ENCODE measurements at places on chromosomes 7 and 10. TPM values are rescaled to one million over a fixed set of nuclear protein-coding genes. Genes with fewer than 3 reads are reported as not detected.

The MYO3A gene
- not detected for total RNA-seq

GRCh38 chr10:122457934-122458333 is 3.4 kb upstream of the HTRA1 start:
- DNase-seq = no peak

The WNT16 gene
- total RNA-seq = 0.91 TPM

DNA sequence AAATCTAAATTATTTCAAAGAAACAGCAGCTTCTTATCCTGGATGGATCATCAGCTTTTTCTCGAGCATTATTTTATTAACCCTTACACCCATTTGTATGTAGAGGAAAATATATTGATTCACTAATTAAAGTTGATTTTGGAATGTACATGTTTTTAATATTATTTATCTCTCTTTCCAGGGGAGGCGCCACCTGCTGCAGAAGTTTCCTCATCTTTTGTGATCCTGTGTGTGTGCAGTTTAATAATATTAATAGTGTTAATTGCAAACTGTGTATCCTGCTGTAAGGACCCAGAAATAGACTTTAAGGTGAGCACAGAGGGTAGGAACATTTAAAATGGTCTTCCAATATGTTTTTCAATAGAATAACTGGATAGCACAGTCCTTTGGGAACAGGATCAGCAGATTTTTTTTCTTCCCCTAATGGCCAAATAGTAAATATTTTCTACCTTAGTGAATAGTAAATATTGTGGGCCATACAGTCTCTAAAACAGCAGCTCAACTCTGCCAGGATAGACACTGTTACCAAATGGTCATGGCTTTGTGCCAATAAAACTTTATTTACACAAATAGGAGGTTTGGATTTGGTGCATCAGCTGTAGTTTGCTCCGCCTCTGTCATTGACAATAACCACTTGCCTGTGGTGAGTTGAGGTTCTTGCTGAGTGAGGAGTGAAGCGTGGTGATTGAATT is 30.6 kb downstream of the LMTK2 start:
- no peak for DNase-seq

DNA sequence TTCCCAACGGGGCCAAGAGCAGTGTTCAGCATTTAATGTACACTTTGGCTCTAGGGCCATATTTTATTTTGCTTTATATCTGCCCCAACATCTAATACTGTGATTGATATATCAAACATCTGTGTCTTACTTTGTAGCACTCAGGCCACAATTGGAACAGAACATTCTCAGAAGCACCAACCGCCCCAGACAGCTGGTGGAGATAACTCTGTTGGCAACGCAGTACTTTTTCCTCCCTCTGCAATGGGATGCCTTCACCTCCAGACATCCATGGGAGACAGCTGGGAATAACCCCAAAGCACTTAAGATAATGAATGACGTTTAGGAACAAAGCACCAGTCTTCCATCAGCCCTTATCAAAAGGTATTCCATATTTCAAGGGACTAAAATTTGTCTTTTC is 57.4 kb downstream of the PIP4K2A start:
- no peak for DNase-seq

The SCRN1 gene
- 105 TPM for total RNA-seq

- DNase-seq = no peak
Observed at GRCh38 chr7:33781796-33782195, 123.5 kb upstream of the BMPER start.

The MYOZ1 gene
- total RNA-seq = not detected

The ZNF438 gene
- 11.5 TPM for total RNA-seq

GRCh38 chr10:35365994-35366393 is 29.7 kb downstream of the CCNY start:
- no peak for DNase-seq

- DNase-seq = peak; percentile 95
Observed at GRCh38 chr10:119445311-119445934, 97.1 kb downstream of the RGS10 start.

DNA sequence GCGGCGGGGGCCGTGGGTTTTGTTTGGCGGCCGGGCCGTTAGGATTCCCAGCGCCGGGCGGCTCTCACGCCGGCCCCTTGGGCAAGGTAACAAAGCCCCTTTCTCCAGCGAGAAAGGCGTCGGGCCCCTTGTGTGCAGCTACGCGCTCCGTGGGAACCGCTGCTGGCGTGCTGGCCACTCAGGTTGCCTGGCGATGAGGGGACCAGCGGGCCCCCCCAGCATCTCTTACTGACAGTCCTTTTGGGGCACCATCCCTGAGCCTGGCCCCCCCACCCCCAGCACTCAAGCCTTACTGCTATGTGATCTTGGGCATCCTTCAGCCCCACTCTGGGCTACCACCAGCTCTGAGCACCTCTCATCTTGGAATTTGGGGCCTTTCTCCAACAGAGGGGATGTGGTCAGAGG is 1.8 kb downstream of the LFNG start:
- DNase-seq = no peak

DNA sequence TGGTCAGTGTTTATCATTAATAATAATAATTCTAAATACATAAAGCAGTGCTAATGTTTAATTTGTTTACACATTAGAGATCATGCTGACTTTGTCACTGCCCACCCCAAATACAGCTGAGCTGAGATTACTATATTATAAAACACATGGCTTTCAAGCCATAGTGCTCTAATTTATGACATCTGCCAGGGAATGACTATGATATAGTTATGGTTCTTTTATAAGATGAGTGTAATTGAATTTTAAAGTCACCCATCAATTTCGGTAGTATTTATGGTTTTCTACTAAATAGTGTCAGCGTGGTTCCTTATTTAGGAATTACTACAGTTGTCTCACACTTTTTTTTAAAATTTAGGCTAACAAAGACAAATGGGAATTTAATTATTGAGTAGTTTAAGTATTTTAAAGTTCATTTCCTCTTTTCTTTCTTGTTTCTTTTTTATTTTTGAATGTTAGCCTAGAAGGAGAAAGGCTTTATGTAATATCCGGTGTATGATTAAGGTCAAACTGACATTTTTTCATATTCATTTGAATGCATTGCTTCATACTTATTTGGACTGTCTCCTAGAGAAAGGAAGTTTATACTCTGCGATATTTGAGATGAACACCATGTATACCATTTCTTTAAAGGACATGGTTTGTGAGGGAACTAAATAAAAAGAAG is 3.9 kb downstream of the CDK14 start:
- DNase-seq = no peak

The RADIL gene
- total RNA-seq = 12.9 TPM

DNA sequence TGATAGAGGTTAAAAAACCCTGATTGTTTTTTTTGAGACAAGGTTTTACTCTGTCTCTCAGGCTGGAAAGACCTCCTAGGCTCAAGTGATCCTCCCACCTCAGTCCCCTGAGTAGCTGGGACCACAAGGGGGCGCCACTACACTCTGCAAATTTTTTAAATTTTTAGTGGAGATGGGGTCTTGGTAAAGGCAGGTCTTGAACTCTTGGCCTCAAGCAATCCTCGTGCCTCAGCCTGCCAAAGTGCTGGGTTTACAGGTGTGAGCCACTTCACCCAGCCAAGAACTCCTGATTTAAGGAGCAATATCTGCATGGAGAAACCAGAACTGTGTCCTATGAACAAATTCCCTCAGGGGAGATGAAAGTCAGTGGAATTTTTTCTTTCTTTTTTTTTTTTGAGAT is 7.3 kb upstream of the KLHDC10 start:
- DNase-seq = no peak

- DNase-seq = no peak
Observed at GRCh38 chr10:101894742-101895141, 51.1 kb upstream of the KCNIP2 start.

- DNase-seq = no peak
Observed at GRCh38 chr7:80428161-80429054, 83.5 kb downstream of the GNAT3 start.

DNA sequence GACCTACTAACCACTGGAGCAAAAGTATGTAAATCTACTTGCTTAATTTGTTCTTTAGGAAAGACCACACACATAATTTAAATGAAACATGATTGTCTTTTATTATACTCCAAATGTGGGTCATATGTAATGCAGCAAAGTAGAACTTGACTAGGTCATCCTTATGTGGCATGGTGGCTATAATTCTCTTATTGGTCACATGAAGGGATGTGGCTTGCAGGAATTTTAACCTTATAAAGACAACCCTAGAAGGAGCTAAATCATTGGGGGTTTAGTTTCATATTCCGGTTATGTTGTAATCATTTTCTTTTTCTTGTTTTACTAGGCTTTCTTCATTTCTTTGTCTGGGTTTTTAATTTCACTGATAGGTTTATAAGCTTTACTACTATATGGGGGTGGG is 93.9 kb downstream of the SEPTIN7 start:
- no peak for DNase-seq

DNA sequence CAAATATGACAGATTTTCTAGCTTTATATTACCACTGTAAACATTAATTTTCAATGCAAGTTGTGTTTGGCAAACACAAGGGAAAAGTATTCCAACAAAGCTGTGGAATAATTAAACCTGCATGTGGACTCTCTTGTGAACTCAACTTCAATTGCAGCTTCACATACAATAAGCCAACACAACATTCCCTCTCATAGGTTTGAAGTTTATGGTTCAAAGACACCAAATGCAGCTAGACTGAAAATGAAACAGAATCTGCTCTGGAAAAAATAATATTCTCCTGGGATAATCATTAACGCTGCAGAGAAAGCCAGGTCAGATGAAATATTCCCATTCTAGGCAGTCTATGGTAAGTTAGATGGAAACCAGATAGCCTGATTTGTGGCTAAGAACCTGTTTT is 105.8 kb upstream of the VIPR2 start:
- DNase-seq = no peak

DNA sequence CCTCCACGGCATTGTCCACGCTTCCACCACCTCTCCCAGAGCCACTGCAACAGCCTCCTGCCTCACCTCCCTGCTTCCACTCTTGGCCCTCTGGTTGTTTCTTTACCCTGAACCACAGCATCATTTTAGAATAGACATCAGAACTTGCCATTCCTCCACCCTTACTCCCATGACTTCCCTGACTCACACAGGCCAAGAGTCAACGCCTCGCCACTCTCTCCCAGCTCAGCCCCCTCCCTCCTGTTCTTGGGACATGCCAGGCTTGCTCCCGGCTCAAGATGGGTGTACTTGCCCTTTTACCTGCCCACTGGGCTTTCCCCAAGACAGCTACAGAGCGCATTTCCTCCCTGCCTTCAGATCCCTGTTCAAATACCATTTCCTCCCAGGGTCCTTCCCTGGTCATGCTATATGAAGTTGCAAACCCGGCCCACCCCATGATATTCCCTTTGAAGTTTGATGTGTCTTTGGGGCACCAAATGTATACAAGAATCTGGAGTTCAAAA is 429.1 kb downstream of the RPS24 start:
- no peak for DNase-seq

GRCh38 chr7:155928583-155928982 is 116.3 kb upstream of the SHH start:
- DNase-seq = no peak

GRCh38 chr10:122248356-122249302 is 22.5 kb upstream of the BTBD16 start:
- no peak for DNase-seq

The PAX4 gene
- total RNA-seq = not detected

DNA sequence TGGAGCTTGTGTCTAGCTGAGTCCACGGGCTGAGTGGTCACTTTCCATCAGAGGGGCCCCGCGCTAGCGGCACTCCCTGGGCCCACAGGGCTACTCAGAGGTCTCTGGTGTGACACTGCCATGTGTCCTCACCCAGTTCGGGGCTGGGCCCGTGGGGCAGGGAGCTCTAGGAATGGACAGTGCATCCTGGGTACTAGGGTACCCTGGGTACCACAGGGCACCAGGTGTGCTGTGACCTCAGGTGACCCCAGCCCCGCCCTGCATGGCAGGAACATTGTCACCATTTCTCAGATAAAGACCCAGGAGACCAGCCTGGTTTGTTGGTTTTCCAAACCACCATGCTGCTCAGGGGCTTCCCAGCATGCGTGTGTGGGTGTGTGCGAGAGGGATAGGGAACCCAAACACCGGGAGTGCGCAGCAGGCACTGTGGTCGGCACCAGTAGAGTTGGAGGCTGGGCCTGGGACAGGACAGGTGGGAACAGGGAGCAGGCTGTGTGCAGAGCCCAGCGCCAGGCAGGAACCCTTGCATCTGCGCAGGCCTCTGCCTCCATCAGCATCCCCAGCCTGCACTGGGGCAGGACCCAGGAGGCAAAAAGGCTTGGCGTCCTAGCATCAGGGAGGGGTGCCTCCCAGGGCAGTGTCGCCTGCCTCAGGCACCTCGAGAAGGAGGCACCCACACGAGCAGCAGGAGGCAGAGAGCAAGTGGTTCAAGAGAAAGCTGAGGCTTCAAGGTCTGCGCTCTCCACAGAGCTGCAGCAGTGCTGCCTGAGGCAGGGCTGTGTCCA is 19.4 kb upstream of the CSGALNACT2 start:
- DNase-seq = no peak

The KCND2 gene
- total RNA-seq = 0.83 TPM

GRCh38 chr10:91614225-91614624 is 18.6 kb downstream of the PPP1R3C start:
- no peak for DNase-seq

The PRKCQ gene
- total RNA-seq = 4.6 TPM

The TCAF2 gene
- total RNA-seq = 1.6 TPM

The SRI gene
- 55.5 TPM for total RNA-seq

The SORBS1 gene
- total RNA-seq = 2,231 TPM

The GRM8 gene
- not detected for total RNA-seq

GRCh38 chr10:25039531-25039930 is 23.1 kb downstream of the THNSL1 start:
- DNase-seq = no peak

The WNT8B gene
- total RNA-seq = not detected

The GIMAP6 gene
- 37.0 TPM for total RNA-seq

DNA sequence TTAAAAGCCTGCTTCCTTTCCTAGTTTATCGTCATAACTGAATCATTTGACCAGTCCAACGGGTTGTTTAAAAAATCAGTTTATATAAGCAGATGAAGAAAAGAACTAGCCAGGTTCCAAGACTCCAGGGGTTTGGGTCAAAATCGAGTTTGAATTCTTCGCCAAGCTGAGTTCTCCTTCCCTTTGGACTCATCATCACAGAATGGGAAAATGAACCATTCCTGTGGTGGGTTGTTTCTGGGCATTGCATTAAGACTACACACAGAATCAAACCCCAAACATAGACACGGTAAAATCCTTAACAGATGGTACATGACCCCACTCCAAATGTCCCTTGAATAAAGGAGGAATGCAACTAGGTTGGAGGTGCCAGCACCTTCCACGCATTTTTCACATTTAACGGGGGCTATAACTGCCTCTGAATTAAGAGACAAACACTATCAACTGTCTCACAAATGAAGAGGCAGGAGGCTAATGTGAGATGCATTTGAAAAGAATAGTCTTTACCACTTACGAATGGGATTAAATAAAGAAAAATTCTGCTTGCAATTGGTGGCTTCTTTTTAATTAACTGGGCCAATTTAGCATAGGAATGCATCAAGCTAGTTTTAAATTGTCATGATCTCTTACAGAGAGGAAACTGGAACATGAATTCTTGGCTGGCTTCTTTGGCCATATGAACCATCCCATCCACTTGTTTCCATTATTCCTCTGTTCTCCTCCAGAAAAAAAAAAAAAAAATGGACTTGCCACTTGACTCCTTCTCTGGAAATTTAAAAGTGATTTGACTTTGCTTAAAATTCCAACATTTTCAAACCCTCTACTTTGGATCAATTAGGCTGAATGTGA is 61.1 kb downstream of the CHST15 start:
- DNase-seq = no peak
